ENCODE measurements at places on chromosomes 2 and 18. TPM values are rescaled to one million over a fixed set of nuclear protein-coding genes. Genes with fewer than 3 reads are reported as not detected.

- no peak for DNase-seq
These were observed 214.2 kb downstream of the TNS1 start for GRCh38 chr2:217788669-217789002.

DNA sequence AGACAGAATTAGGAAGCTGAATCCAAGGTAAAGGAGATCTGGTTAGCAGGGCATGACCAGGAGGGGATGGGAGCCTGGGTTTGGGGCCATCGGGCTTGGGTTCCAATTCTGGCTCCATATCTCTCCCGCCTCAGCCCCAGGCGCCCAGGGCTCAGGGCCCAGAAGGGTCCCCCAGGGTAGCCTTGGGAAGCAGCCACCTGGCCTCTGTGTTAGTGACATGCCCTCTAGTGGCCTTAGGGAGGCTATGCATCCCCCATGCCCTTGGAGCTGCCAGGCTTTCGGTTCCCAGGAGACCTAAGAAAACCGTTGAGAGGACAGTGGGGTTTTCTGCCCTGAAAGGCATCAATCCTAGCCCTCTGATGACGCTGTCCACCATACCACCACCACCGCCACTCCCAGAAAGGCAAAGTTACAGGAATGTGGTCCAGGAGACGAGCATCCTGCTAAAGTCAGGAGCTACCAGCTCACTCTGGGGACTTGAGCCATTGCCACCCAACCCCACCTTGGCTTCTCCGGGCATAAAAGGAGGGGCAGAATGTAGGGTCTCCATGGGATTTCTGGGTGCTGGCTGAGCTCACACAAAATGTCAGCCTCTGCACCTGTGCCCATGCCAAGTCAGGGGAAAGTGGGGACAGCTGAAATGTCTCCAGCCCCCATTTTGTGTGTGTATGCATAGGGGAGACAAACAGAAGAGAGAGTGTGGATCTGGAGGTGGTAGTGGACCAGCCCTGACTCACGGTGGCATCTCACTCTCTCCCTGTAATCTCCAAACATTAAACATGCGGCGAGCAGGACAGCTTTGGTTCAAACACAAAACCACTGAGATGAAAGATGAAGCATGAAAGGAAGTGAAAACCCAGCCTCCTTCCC lies 56.5 kb downstream of the EMX1 start:
- DNase-seq: peak; percentile 50

GRCh38 chr2:71727562-71727961 lies 274.2 kb downstream of the DYSF start:
- no peak for DNase-seq

- no peak for DNase-seq
These were observed 87.6 kb downstream of the SEMA4F start for GRCh38 chr2:74741629-74742028.

- no peak for DNase-seq
These were observed 108.8 kb upstream of the HAAO start for GRCh38 chr2:42901076-42901640.

DNA sequence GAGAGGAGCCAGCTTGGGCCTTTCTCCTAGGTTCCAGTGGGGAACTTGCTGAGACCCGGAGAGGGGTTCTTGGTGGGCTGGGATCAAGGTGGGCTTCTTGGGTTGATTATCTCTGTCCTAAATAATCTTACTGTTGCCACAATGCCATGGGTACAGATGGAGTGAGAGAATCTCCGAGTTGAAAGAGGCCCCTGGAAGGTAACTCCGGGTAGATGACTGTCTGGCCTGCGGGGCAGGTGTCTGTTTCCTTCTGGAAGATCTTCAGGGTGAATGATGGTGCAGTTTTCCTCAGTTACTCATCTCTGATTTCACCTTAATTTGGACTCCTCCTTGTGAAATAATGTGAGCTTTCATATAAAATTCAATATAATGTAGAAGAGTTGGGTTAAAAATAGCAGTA lies 159.4 kb downstream of the ACTR3 start:
- no peak for DNase-seq

GRCh38 chr2:113183703-113184102 lies 9.9 kb downstream of the PSD4 start:
- DNase-seq: no peak

DNA sequence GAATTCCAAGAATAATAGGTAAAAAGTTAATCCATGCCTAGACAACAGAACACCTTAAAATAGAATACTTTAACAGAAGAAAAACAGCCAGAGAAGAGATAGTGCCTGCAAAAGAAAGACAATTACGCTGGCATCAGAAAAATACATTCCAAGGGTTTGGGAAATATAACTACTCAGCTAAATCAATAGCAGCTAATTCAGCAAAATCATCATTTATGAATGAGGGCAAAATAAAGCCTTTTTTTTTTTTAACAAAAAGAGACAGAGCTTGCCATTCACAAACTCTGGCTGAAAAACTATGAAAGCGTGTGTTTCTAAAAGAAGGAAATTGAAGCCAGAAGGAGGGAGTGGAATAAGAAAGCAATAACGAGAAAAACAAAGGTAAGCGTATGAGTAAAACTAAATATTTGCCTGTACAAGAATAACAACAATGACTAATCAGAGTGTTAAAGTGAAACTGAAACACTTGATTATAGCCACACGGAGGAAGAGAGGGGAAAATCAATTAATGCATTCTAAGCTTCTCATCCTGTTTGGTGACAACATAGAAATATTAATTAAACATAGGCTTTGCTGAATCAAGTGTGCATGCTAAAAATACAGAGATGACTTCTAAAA lies 90.2 kb downstream of the EHD3 start:
- no peak for DNase-seq

DNA sequence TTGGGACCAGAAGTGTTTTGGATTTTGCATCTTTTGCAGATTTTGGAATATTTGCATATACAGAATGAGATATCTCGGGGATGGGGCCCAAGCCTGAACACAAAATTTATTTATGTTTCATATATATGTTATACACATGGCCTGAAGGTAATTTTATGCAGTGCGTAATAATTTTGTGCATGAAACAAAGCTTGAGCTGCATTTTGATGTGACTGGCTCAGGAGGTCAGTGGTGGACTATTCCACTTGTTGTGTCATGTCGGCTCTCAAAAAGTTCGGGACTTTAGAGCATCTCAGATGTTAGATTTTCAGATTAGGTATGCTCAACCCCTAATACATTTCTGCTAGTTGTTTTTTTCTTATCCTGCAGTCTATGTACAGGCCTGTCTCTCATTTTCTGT lies 145.4 kb downstream of the FAM210A start:
- DNase-seq: no peak

DNA sequence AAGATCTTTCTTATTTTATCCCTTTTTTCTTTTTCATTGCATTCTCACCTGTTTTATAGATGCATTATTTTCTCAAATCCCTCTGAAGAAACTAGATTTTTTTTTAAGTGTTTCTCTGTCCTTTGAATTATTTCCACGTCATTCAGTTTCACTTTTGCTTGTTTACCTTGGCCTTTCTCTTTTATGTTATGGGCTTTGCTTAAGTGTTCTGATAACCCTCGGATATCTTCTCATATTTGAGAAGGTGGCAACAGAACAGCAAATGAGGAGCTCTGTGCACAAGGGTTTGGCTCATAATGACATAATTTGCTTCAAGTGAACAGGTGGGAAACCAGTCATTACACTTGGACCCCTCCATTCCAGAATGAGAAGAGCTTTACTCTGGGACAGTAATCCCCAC lies 111.9 kb downstream of the C1D start:
- no peak for DNase-seq

DNA sequence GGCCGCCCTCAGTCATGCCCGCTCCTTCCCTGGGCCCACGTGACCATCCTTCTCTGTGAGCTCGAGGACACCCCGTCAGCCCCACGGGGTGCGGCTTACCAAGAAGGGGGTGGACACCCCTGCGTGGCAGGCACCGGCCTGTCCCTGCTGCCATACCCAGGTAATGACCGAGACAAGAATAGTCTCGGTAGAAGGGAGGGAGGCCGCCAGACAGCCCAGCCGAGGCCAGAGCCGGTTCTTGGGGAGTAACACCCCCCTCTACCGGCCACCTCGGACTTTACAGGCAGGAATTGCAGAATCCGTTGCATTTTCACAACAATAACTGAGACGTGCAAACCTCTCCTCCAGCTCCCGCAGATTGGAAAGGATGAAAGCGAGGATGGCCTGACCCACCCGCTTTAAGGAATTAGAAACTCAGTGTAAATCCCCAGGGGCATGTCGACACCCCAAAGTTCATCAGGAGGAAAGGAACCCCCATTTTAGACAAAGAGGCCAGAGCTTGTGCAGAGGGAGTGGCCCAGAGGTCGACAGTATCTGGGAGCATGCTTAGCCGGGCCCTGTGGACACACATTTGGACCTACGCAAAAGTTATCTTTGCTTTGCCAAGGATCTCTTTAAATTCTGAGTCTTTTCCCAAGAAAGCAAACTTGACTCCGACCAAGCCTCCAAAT lies 60.1 kb upstream of the GLI2 start:
- DNase-seq: peak; percentile 24

- DNase-seq: no peak
These were observed 104.5 kb downstream of the TWIST2 start for GRCh38 chr2:238952261-238952919.

DNA sequence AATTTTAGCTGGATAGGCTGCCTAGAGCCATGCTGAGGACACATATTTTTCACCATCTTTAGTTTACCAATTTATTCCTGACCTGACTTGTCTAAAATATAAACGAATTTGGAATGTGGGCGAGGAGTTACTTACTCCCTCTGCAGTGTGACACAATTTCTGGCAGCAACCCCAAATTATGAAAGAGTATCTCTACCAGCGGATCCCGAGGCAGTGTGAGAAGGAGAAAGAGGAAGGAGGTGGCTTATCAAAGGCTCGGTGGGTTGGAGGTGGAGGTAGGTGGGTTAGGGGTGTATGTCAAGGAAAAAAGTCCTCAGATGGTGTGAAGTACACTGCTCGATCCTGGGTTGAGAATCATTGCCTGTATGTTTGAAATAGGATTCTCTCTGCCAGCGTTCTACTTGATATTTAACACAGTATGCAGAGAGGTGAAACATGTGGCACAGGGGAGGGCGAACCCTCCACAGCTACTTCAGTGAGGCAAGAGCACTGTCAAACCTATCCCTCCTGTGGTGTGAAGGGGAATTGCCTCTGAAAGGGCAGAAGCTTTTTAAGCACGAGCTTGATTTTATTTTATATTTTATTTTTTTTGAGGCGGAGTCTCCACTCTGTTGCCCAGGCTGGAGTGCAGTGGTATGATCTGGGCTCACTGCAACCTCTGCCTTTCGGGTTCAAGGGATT lies 76.0 kb downstream of the RFTN2 start:
- peak; percentile 47 for DNase-seq

Gene FBLN7
- 1.0 TPM for total RNA-seq

Gene SFT2D3
- 7.4 TPM for total RNA-seq

Gene TACR1
- total RNA-seq: 0.26 TPM

Gene PELI1
- 9.6 TPM for total RNA-seq

Gene CCDC150
- 7.9 TPM for total RNA-seq

Gene GAL3ST2
- not detected for total RNA-seq

Gene ALLC
- total RNA-seq: not detected

Gene UGT1A6
- total RNA-seq: not detected

Gene TNFRSF11A
- 0.87 TPM for total RNA-seq

Gene MAP2
- total RNA-seq: 22.7 TPM

Gene VWC2L
- not detected for total RNA-seq

Gene ANKRD36
- 13.4 TPM for total RNA-seq

Gene FAM161A
- total RNA-seq: 6.5 TPM

Gene MFSD6
- total RNA-seq: 23.0 TPM

All from NCI-H460 (cell line).